PC-3 (cell line): ENCODE measurements at places on chromosomes 2 and 18.

DNA sequence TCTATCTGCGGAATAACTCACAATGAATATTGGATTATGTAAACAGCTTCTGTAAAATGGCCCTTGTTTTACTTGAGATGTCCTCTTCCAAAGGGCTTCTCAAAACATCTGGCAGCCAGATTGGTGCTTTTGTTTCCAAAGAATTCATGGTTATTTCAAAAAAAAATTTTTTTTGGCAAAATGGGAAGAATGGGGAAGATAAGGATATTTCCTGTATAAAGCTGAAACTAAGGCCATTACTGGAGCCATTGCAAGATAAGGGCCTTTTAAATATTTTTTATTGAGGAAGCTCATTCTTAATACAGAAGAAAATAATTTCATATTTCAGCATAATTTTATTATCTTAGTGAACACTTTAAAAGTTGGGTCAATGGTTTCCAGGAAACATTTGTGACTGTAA is 259.1 kb downstream of the GALNT13 start:
- H3K36me3 ChIP-seq = no peaks in the 10 kb centered on the region
- H3K4me1 ChIP-seq = no peaks in the 10 kb centered on the region
- DNase-seq = no peak
- H3K4me3 ChIP-seq = no peak overlapping the region

DNA sequence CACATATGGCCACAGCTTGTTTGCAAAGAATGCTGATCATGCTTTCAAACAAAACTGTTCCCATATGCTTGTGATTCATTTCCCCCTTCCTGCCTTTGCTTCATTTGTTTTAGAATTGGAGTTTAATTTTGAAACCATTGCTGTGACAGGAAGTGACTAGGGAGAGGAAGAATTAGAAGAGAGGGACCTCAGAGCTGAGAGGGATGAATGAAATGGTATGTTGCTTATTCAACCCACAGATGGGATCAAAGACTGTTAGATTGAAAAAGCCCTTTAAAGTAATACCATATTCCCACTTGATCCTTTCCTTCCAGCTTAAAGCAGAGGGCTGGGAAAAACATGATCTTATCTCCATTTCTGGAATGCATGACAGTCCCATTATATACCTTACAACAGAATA is 106.2 kb upstream of the RNF152 start:
- peak overlapping the region; percentile 19; the same call in 1 of the 2 replicates for H3K4me3 ChIP-seq
- peak overlapping the region; percentile 78 for H3K27ac ChIP-seq
- H3K27me3 ChIP-seq = no peaks in the 10 kb centered on the region
- H3K4me1 ChIP-seq = peaks cover 21% of the 10 kb centered on the region

GRCh38 chr2:131394147-131394931 is 30.4 kb upstream of the RAB6D start:
- H3K27me3 ChIP-seq = no peaks in the 10 kb centered on the region; the same call in none of the 2 replicates
- no peak overlapping the region for H3K4me3 ChIP-seq
- no peak overlapping the region for H3K27ac ChIP-seq

DNA sequence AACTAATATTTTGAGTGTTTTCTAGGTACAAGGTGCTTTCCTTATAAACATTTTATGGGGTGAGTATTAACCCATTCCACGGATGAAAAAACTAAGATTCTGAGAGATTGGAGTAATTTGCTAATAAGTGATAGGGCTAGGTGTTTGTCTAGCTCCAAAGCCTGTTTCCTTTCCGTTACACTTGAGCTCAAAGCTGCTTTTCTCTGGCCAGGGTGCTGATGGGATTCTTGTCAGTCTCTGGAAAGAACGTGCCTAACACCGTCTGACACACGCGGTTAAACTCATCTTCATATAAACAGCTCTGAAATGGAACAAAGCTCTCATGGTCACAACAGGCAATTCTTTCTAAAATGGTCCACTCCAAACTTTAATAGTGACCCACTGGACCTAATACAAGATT is 2.0 kb upstream of the ANKRD29 start:
- no peak overlapping the region for H3K4me3 ChIP-seq
- no peak for DNase-seq
- no peak overlapping the region for H3K27ac ChIP-seq
- H3K4me1 ChIP-seq = peaks cover 21% of the 10 kb centered on the region

GRCh38 chr2:108938077-108938710 is 50.8 kb downstream of the EDAR start:
- H3K36me3 ChIP-seq = no peaks in the 10 kb centered on the region
- H3K4me3 ChIP-seq = no peak overlapping the region
- no peaks in the 10 kb centered on the region for H3K27me3 ChIP-seq
- no peak overlapping the region for H3K27ac ChIP-seq

DNA sequence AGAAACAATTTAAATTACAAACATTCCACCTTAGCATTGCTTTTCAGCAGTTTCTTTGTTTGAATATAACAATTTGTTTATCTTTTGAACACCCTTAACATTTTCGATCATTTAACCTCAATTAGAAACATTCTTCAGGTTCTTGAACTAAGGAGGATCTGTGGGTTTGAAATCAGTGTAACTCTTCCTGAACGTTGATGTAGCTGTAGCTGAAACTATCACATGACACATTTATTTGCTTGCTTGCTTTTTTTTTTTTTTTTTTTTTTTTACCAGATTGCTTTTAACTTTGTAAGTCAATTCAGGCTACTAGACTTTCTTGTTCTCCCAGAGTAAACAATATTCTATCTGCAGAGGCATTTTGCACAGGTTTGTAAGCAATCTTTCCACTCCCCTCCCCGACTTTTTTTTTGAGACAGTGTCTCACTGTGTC is 47.6 kb downstream of the GPD2 start:
- peak; percentile 53 for DNase-seq
- no peaks in the 10 kb centered on the region for H3K27me3 ChIP-seq
- H3K36me3 ChIP-seq = peaks cover 6% of the 10 kb centered on the region; the same call in 1 of the 2 replicates
- H3K27ac ChIP-seq = peak overlapping the region; percentile 24; the same call in 1 of the 2 replicates

DNA sequence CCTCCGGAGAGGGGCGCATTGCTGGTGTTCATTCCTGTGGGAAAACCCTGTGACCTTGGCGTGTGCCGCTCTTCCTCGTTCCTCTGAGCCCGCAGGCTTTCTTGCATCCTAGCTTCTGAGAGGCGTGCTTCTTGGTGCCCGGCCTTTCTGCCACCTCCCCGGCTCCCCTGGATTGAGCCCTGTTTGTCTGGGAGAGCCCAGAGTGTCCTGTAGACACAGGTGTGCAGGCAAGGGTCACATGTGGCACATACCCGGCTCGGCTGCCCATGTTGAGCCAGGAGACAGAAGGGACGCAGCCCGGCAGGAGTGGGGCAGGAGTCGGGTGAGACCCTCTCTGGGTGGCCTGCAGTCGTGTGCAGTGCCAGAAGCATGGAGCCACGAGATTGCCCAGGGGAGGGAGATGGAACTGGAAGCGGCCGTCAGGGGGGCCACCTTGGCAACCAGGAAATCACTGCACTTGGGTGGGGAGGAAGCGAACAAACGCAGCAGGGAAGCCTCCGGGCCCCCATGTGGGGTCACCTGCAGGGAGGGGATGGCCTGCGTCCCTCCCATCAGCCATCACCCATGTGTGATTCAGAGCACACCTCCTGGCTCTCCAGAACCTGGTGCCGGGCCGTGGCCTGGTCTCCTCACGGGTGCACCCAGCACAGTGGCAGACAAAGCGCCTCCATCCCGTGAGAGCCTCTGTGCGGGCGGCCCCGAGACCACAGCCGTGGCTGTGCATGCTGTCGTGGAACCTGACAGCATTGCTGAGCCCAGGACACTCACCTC is 92.9 kb downstream of the SH3BP4 start:
- H3K36me3 ChIP-seq = peaks cover 28% of the 10 kb centered on the region
- no peak overlapping the region for H3K27ac ChIP-seq
- H3K4me1 ChIP-seq = peaks cover 6% of the 10 kb centered on the region

DNA sequence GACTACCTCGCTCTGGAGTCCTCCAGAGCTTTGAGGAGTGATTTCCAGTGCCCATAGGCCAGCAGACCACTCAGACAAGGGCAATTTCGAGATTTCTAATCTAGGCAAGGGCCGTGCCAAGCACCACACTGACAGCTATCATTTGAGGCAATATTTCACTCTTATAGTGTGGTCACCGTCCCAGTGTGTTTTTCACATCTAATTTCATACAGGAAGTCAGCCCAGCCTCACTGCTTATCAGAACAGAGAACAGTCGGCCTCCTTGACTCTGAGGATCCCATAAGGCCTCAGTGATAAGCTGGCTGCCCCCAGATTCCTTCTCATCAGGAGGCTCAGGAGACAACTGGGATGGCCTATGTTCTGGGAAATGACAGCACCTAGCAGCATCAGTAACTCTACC is 581 bp downstream of the CAPN14 start:
- no peak for DNase-seq
- H3K27me3 ChIP-seq = peaks cover 34% of the 10 kb centered on the region
- no peak overlapping the region for H3K4me3 ChIP-seq
- peaks cover 20% of the 10 kb centered on the region for H3K4me1 ChIP-seq
- H3K27ac ChIP-seq = no peak overlapping the region

DNA sequence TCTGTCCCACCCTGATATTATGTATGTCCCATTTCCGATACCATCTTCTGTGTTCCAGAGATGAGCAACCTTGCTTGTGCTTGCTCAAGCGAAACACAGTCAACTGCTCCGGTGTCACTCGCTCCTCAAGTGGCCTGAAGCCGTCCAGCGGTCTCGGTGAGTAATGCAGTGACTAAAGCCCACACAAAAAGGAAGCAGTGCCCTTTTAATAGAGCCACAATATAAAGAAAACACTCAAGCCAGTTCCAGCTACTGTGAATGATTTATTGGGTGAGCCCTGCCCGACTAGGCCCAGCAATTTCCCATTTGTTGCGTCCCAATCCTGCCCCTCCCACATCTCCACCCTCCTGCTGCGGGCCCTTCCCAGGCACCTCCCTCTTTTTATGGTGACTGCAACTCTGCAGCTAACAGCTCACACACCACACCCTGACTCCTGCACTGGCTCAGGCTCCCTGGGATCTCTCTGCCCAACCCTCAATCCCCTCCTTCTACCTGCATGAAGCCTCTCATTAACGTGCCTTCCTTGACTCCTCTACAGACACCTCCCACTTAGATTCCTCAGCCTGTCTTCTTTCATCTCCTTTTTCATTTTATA is 44.2 kb upstream of the DSC1 start:
- H3K27ac ChIP-seq = peak overlapping the region; percentile 91
- H3K4me3 ChIP-seq = peak overlapping the region; percentile 43; the same call in 1 of the 2 replicates
- H3K27me3 ChIP-seq = no peaks in the 10 kb centered on the region
- peak; percentile 85 for DNase-seq
- H3K36me3 ChIP-seq = no peaks in the 10 kb centered on the region

- H3K4me1 ChIP-seq = peaks cover 28% of the 10 kb centered on the region
- DNase-seq = peak; percentile 55
- no peak overlapping the region for H3K27ac ChIP-seq
- peaks cover 36% of the 10 kb centered on the region for H3K36me3 ChIP-seq
- H3K27me3 ChIP-seq = no peaks in the 10 kb centered on the region
These were observed 7.9 kb downstream of the TMEM18 start for GRCh38 chr2:669323-669722.

DNA sequence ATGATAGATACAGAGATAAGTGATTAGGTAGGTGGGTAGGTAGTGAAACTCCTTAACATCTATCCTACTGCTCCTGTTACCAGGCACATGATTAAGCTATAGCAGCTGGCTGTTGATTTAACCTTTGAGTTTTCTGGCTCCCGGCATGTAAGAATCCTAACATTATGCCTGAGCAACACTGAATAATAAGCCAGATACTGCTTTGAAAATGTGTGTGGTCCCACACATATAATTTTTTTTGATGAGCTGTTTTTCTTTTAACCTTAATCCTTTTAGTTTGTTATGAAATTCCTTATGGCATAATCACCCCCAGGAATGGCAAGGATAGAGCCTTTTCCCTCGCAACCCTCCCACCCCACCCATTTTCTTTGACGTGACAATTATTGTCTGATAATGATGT is 104.2 kb upstream of the NEUROD1 start:
- DNase-seq = peak; percentile 56
- no peaks in the 10 kb centered on the region for H3K27me3 ChIP-seq
- H3K4me1 ChIP-seq = peaks cover 74% of the 10 kb centered on the region
- peak overlapping the region; percentile 83 for H3K27ac ChIP-seq
- H3K4me3 ChIP-seq = no peak overlapping the region
- no peaks in the 10 kb centered on the region for H3K36me3 ChIP-seq

DNA sequence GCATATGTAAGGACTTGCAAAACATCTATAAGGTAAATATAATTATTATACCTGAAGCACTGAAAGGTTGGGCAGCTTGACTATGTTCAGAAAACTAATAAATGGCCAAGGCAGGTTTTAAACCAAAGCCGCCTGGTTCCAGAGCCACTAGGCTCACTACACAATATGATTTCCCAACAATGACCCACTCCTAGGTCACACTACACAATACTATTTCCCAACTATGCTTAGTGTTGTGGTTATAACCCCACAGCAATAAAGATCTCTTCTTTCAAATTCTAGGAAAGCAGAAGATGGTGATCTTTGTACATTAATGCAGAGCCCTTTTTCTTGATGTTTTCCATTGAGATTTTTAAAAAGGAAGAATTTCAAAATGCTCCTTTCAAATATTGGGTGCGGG is 180.4 kb downstream of the CYRIA start:
- H3K27ac ChIP-seq = no peak overlapping the region
- no peaks in the 10 kb centered on the region for H3K36me3 ChIP-seq
- H3K4me1 ChIP-seq = no peaks in the 10 kb centered on the region
- no peak for DNase-seq
- no peak overlapping the region for H3K4me3 ChIP-seq
- no peaks in the 10 kb centered on the region for H3K27me3 ChIP-seq

GRCh38 chr2:219278655-219279150 is 463 bp upstream of the DNAJB2 start:
- H3K36me3 ChIP-seq = no peaks in the 10 kb centered on the region
- no peaks in the 10 kb centered on the region for H3K27me3 ChIP-seq
- H3K4me1 ChIP-seq = peaks cover 40% of the 10 kb centered on the region
- peak overlapping the region; percentile 36 for H3K4me3 ChIP-seq
- no peak for DNase-seq

GRCh38 chr2:220394433-220394832 is 767.0 kb downstream of the SLC4A3 start:
- no peaks in the 10 kb centered on the region for H3K36me3 ChIP-seq
- no peaks in the 10 kb centered on the region for H3K27me3 ChIP-seq
- peaks cover 8% of the 10 kb centered on the region; the same call in 1 of the 2 replicates for H3K4me1 ChIP-seq

DNA sequence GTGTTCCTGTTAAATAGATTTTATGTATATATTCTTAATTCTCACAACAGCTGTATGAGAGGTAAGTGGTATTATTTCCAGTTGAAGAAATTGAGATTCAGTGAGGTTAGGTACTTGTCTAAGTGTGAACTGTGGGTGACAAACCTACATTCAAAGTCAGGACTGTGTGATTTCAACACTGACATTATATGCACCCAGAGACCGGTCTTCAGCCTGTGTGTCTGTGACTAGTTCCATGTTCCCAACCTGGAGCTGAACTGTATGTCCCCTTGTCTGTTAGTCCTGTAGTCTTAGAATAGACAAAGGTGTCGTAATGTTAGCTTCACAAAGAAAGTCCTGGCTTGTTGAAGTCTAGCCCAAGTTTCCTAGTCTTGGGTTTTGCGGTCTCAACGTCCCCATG is 17.4 kb downstream of the PLEKHB2 start:
- H3K36me3 ChIP-seq = peaks cover 36% of the 10 kb centered on the region
- no peak overlapping the region for H3K4me3 ChIP-seq
- no peaks in the 10 kb centered on the region for H3K27me3 ChIP-seq
- H3K4me1 ChIP-seq = peaks cover 8% of the 10 kb centered on the region
- no peak for DNase-seq

- peaks cover 20% of the 10 kb centered on the region for H3K4me1 ChIP-seq
- no peaks in the 10 kb centered on the region for H3K27me3 ChIP-seq
- no peak overlapping the region for H3K27ac ChIP-seq
- no peak for DNase-seq
- H3K36me3 ChIP-seq = no peaks in the 10 kb centered on the region
These were observed 60.4 kb downstream of the ABCB11 start for GRCh38 chr2:168970711-168971233.

- no peaks in the 10 kb centered on the region for H3K27me3 ChIP-seq
- DNase-seq = no peak
- H3K27ac ChIP-seq = no peak overlapping the region
- no peaks in the 10 kb centered on the region for H3K36me3 ChIP-seq
- H3K4me1 ChIP-seq = no peaks in the 10 kb centered on the region
These were observed 292.6 kb downstream of the CALCRL start for GRCh38 chr2:187155476-187155875.
